ENCODE measurements at places on chromosomes 5 and 9.

DNA sequence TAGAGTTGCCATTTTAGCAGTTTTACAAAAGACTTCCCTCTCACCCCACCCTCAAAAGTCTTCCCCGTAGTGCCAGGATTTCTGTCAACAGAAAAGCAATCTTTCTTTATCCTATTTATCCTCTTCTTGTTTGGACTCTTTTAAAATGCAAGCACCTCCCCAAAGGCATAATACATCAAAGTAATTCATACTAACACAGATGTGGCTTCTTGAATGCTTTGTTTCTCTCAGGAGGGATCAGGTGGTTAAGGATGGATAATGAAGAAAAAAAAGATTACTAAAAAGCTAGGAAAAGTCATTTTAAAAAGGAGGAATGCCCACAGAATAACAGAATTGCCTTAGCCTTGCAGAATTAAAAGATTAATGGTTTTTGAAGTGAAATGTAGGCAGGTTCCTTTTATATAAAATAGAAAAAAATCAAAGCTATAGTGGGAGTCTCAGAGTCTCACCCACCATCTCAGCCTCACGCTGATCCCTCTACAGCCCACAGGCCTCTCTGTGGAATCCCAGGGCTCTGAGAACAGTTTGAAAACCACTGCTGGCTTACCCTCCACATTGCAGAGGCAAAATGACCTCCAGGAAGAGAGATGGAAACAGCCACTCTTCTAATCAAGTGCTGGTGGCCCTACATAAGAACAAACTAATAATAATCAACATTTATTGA is 102.2 kb downstream of the GCNT1 start:
- DNase-seq = no peak

DNA sequence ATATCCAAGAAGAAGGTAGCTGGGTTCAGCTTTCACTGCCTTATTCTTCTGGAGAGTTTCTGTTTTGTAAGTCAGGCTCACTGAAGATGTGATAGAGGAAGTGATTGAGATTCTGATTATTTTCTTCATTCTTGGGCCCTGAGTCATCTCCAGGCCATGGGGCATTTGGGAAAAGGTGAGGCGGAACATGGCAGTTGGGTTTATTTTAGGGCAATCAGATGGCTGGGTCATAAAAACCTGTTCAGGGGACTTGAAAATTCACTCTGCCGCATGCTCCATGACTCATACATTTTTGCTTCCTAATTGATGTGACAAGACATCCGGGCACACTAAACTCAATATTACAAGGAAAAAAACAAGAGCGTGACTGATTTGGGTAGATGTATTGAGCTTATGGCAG is 265.7 kb upstream of the KLF4 start:
- DNase-seq = no peak

DNA sequence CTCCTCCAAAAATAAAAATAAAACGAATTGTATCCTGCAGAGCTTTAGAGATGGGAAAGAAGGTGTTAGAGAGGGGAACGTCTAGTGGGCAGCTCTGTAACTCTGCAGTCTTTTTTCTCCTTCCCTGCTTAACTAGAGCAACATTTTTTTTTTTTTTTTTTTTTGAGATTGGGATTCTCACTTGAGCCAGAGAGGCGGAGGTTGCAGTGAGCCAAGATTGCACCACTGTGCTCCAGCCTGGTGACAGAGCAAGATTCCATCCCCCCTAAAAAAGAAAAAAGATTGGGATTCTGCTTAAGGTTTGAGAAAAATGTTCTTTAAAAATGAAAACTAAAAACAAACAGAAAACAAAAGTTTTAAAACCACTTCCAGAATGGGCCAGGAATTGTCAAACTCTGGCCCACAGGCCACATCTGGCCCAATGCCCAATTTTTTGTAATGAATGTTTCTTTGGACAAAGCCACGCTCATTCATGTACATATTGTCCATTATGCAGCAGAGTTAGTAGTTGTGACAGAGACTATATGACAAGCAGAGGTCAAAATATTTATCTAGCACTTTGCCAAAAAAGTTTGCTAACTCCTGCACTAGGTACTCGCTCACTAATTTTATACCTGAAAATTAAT is 98.5 kb downstream of the ZCCHC7 start:
- DNase-seq = no peak

DNA sequence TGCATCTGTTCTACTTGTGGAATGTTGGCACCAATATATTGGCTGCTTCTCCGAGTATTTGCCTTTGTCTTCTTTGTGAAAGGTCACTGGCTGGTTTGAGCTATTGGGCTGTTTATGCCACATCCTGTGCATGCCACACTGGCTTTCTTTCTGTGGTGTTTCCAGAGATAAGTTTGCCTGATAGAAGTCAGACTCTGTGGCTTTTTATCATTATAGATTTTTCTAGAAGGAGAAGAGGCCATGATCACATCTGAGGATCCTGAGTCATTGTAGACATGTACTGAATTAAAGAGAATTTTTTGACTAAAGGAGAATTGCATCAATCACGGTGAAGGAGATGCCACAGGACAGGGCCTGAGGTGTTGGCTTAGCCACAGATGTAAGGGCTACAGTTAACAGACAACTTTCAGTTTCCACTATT is 26.5 kb upstream of the CDKN2B start:
- DNase-seq = no peak

DNA sequence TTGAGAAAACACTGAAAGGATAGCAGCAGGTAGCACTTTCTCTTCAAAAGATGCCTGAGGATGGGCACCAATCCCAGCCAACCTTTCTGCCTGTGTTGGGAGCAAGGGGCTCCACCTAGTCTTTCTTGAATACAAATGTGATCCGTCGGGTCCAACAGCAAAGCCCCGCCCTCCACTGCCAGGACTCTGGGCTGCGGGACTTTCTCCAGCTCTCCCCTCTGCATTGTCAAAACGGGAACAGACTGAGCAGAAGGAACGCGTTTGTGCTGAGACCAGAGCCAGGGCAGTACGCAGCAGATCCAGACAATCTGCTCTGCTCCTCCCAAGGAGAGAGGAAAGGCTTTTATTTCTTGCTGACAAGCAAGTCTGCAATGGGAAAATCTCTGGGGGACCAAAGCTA is 139.7 kb downstream of the SEC61B start:
- no peak for DNase-seq

DNA sequence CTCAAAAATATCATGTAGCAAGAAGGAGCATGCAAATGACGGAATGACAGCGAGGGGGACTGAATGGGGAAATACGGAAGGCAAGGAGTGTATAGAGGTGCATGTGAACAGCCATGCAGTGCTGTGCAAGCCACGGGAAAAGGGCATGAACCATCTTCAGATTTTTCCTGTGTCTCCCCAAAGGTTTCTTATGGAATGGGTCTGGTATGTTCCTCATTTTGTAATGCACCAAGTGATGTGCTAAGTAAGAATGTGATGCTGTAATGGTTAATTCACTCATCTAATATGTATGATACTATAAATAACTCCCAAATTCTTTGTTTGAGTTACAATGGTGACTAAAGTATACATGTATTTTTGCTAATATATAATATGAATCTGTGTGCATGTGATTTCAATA is 99.0 kb upstream of the DAB2 start:
- no peak for DNase-seq

GRCh38 chr5:129460936-129461710 is 1.0 kb downstream of the ADAMTS19 start:
- no peak for DNase-seq

GRCh38 chr5:160221082-160221481 is 8.2 kb upstream of the FABP6 start:
- no peak for DNase-seq

Data from activated naive CD4-positive, alpha-beta T cell (primary cell).